ENCODE measurements at places on chromosomes 3 and 15.

GRCh38 chr3:160081958-160082533 lies 93.4 kb downstream of the IL12A start:
- no peak for DNase-seq

DNA sequence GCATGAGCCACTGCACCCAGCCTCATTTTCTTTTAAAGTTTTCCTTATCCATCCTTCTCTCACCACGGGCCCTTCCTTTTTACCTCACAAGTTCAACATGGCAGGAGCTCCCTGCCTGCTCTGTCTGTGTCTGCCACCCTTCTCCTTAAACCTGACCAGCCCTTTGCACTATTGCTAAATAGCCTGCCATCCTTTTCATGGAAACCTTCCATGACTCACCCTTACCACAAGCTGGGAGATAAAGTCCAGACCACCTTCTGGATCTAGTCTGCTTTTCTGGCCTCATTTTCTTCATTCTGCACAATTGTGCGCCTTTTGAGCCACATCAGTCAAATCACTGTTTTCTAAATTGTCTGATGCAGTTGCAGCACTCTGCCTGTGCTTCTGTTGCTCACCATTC lies 8.9 kb downstream of the PARP14 start:
- no peak for DNase-seq

GRCh38 chr3:13786811-13787210 lies 93.1 kb downstream of the WNT7A start:
- no peak for DNase-seq

DNA sequence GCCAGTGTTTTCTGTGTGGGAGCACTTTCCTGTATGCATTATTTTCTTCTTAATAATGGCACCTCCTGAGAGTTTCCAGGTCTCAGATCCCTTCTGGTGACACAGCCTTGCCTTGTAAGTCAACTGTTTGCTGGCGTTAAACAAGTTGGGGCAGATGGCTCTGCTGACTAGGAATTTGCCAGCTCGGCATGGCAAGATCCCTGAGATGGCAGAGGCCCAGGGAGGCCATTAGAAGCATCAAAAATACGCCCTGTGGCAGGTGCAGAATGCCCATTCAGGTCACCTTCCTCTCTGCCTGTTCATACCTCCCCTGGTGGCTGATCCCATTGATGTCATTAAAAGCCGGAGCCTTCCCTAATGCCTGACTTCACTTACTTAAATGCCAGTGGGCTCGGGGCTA lies 320.9 kb upstream of the CTDSPL start:
- no peak for DNase-seq

DNA sequence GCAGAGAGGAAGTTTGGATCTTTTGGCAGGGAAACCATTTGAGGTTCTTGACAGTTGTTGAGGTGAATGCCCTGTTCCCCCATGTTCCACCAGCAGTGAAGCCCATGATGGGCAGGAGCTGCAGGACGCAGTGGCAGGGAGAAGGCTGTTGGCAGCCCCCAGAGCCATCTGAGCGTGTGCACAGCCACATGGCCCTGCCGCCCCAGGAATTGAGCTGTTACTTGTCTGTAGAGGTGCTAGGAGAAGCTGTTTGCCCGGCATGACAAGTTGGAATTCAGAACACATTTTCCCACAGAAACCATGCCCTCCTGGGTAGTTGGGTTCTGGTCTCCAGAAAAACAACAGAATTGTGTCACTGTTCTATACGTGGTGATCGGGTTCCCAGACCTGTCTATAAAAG lies 218.2 kb upstream of the NR2E3 start:
- no peak for DNase-seq

- no peak for DNase-seq
Measured at GRCh38 chr15:79185199-79185598, 94.6 kb upstream of the RASGRF1 start.

DNA sequence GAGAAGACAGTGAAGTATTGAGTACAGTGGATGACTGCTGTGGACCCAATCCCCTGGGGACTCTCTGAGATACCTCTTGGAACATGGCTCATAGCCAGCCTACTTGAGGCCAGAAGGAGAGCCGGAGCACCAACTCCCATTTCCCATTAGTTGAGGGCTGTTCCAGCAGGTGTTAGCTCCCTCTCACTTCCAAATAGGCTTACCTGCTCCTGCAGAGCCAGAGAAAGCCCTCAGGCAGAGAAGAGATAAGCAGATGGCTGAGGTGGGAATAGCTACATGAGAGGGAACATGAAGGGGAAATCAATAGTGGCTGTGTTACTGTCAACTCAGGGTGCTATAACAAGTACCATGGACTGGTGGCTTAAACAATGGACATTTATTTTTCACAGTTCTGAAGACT lies 4.6 kb upstream of the CCK start:
- DNase-seq = no peak

GRCh38 chr3:88005066-88005465 lies 53.7 kb downstream of the CGGBP1 start:
- DNase-seq = no peak

DNA sequence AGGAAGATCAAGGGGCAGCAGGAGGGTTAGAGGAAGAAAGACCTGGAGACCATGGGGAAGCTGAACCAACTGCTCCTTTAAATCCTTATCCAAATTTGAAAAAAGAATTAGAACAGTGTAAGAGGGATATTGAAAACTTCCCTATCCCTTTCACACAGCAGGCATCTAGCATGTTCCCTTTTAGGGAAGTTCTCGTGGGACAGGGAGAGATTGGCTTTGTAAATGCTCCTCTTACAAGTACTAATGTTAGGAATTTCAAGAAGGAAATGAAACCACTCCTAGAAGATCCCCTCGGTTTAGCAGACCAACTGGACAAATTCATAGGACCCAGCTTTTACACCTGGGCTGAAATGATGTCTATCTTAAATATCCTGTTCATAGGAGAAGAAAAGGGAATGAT lies 41.5 kb downstream of the PPCDC start:
- no peak for DNase-seq

DNA sequence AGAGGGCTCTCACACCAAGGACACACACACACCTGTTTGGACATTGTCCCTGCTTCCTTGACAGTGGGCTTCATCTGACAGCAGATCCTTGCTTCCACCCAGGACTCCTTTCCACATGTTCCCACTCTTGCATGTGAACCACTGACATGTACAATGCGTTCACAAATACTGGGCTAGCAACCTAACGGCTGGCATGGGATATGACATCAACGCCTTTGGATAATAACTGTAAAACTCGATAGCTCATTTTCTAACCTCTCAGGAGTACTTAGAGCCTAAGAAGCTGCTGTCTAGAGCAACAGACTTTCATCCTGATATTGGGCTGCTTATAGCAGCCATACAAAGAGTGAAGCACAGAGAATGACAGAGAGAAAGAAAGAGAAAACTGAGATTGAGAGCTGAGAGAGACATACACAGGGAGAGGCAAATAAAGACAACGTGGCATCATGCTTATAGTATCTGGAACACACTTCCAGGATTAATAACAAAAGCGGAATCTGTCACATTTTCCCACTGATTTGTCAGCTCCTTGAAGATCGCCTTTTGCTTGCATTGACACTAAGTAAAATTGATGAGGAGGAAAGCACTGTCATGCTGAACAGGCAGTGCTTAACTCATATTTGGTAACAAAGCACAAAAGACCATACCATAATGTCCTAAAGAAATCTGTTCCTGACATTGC lies 1.7 kb downstream of the GUCA1C start:
- no peak for DNase-seq

DNA sequence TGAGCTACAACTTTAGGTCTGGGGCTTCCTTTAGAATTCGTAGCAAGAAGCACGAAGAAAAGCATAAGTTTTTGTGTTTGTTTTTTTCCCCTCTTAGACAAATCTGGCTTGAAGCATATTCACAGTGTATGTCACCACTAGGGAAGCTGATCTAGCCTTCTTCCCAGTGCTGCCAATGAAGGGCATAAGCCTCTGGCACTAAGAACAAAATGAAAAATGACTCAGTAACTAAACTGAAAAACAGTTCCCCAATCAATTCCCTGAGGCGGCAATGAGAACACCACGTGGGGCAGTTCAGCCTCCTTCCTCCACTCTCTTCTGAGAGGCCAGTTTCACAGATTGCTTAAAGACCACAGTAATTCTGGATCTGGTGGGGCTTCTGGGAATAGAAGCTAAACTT lies 338.1 kb downstream of the GAP43 start:
- DNase-seq = no peak

DNA sequence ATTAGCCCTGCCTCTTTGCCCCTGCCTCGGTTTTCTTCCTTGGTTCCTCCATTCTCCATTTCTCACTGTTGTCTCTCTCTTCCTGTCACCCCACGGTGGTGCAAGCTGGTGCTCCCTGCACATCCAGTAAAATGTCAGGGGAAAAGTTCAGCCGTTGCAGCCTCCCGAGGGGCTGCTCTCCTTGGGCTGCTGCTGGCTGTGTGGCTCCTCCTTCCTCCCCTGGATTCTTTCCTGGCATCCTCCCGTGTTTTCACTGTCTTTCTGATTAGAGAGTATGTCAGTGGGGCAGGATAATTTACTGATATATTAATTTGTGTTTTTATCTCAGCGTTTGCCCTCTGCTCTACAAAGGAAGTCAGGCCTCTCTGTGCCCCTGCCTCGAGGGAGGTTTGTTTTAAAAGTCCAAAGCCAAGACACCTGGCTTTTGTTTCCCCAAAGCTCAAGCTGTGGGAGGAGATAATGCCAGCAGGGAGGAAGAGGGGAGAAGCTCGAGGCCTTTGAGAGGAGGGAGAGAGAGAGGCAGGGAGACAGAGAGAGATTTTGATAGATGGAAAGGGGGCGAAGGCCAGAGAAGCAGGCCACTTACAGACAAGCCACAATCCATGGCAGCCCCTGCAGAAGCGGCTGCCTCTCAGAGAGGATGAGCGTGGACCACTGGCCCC lies 150.3 kb upstream of the NR2F2 start:
- no peak for DNase-seq

- no peak for DNase-seq
Measured at GRCh38 chr3:126394179-126394976, at the start of gene CFAP100. CFAP100 (plus strand) TSS chr3:126394909; CDS start chr3:126396001, 1,092 bp downstream.

DNA sequence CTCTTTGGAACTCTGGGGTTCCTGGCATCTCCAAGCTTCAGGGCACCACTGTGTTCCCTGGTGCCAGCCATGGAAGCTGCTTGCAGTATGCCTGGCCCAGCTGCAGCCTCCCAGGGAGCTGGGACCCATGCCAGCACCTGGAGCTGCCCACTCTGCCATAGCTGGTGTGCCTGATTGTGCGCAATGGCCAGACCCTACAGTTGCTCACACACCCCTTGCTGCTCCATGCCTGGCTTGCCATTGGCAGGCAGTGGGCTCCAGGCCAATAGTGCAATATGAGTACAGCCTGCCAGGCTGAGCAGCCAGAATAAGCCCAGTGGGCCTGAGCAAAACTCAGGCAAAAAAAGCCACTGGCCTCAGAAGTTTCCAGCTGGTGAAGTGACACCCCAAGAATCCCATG lies 43.8 kb upstream of the LRRFIP2 start:
- no peak for DNase-seq

DNA sequence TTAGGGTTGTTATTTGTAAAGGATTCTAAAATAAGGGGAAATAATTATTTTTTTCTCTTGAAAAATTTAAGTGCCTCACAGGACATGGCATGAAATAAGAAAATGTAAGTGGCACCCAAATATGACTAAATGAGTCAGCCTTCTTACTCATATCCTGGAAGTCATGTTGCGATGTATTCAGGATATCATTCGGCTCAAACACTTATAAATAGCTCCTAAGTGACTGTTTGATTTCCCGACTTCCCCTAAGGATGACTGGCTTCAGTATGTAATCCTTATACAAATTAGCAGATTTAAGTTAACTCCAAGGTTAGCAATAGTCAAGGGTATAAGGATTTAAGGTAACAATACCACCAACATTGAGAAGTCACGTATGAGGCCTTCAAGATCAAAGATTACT lies 57.3 kb upstream of the OSTN start:
- DNase-seq = no peak

GRCh38 chr15:67824976-67825880 lies at the start of gene SKOR1:
SKOR1 (plus strand) TSS chr15:67825509; CDS start chr15:67825603, 94 bp downstream.
- DNase-seq = no peak

GRCh38 chr3:62233065-62233464 lies 140.3 kb downstream of the FEZF2 start:
- no peak for DNase-seq

DNA sequence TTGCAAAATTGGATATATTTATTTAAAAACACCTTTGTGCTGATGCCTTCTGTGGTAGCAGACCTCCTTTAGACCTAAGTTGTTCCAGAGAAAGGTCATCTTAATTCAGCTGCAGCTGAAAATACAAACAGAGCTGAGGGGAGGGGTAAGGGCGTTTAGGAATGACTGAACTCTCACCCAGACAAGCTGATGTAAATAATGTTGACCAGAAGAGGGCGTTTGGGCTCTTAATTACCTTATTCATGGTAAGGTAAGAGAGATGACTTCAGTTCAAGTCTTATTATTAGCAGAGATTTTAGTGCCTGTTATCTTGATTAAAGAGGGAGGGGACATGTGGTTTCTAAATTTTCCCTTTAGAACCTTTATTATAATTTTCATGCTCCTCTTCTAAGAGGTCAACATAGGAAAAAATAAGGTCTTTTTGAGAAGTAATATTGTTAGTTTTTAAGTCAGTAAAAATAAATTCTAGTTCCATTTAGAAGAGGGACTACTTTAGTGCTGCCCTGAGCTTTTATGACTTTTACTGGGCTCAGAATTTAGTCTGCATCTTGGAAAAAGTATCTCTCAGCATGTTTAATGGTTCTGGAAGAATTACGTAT lies 46.3 kb downstream of the GPR171 start:
- peak; percentile 80 for DNase-seq

DNA sequence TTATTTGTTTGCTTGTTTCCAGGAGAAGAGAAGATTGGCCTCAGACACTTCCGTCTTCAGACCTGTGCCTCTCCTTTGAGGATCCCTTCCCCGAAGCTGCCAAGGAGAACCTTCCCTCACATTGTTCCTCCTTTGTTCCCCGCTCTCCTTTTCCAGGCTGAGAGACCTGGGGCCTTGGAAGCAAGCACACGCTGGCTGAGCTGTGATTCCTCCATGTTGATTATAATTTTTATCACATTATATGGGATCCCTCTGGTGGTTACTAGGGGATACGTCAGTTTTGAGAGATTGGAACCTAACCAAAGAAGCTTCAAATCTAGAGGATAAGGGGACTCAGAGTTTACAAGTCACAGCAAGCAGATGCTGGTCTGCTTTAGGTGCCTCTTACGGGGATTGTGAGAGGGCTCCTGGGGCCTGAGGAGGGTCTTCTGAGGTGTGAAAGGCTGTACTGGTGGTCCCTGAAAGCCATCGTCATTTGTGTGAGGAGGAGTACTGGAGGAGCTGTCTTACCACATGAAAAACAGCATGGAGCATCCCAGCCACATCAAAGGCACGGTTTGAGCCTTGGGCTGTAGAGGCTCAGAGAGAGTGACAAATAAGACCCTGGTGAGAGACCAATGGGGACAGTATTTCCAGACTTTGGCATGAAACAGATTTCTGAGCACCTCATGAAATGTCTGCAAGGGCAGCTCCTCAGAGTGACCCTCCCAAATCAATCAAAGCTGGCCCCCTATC lies 760.1 kb upstream of the CFAP20DC start:
- DNase-seq = no peak

DNA sequence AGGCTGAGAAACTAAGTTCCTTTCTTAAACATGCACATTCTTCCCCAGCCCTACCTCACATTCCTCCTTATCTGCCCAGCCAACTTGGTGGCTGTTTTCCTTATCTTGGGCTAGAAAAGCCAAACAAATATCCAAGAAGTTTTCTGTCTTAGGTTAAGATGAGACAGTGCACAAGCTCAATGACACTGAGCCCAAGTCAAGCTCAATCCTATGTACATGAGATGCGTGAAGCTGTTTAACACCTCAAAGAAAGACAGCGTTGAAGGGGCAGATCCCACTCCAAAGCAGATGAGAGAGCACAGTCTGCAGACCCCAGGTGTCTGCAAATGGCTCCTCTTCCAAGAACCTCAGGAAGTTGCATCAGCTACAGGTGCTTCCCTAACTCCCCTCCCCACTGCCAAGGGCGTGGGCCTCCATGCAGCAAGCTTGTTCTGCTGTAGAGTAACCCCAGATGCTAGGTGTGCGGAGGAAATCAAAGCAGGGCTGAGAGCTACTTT lies 16.6 kb downstream of the LRRC2 start:
- DNase-seq = no peak

Data from SK-N-MC (cell line).